DMS 273 treated with DMSO at 0.1 percent for 48 hours (cell line): ENCODE measurements at places on chromosomes 1 and 21.

- DNase-seq: no peak
Observed at GRCh38 chr1:13617108-13617507, 33.5 kb downstream of the PDPN start.

- no peak for DNase-seq
Observed at GRCh38 chr1:230842801-230843200, 25.5 kb downstream of the C1orf198 start.

GRCh38 chr1:205091043-205091740 lies 6.9 kb upstream of the TMEM81 start:
- peak; percentile 22 for DNase-seq

DNA sequence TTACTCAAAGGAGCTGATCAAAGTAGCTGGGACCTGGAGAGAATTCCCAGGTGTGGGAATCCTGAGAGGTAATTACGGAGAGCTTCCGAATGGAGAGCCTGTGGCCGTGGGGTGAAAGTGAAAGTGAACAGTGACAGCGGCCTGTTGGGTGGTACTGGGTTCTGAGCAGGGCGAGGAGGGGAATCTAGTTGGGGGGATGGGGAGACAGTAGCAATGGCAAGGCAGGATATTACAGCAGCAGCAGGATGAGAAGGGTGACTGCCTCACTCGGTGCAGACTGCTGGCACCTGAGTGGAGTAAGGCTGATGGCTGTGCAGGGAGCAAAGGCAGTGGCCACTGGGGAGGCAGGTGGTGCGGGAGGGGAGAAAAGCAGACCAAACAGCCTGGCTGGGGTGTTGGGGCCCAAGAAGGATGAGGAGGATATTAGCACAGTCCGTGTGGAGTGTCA lies 70.3 kb upstream of the PRDX6 start:
- no peak for DNase-seq

DNA sequence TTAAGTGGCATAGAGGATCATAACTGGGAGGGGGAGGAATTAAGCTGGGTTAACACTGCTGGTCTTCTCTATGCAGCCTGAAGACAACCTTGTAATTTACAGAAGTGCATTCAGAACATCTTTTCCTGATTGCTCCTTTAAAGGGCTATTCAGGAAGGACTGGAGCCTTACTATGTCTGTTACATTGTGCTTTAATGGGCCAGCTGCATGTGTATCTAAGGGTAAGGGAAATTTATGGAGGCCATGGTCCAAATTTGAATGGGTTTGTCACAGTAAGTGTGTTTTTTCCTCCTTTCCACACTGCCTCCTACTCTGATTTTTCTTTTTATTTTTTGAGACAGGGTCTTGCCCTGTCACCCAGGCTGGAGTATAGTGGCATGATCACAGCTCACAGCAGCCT lies 19.6 kb downstream of the C1orf21 start:
- no peak for DNase-seq
